ENCODE measurements at places on chromosomes 7 and 10.

- no peak for DNase-seq
These were observed 38.8 kb downstream of the SLC29A3 start for GRCh38 chr10:71357792-71358265.

- peak; percentile 93 for DNase-seq
These were observed 64.6 kb downstream of the THNSL1 start for GRCh38 chr10:25080880-25081581.

- peak; percentile 96 for DNase-seq
These were observed 31.5 kb upstream of the ERV3-1 start for GRCh38 chr7:65037740-65038688.

- DNase-seq = no peak
These were observed 29.7 kb downstream of the EBF3 start for GRCh38 chr10:129934196-129934925.

Measured in astrocyte of the spinal cord (primary cell).